ENCODE measurements at places on chromosomes 12 and 14.

GRCh38 chr12:1319212-1319611 is 275.2 kb downstream of the FBXL14 start:
- no peak for DNase-seq

DNA sequence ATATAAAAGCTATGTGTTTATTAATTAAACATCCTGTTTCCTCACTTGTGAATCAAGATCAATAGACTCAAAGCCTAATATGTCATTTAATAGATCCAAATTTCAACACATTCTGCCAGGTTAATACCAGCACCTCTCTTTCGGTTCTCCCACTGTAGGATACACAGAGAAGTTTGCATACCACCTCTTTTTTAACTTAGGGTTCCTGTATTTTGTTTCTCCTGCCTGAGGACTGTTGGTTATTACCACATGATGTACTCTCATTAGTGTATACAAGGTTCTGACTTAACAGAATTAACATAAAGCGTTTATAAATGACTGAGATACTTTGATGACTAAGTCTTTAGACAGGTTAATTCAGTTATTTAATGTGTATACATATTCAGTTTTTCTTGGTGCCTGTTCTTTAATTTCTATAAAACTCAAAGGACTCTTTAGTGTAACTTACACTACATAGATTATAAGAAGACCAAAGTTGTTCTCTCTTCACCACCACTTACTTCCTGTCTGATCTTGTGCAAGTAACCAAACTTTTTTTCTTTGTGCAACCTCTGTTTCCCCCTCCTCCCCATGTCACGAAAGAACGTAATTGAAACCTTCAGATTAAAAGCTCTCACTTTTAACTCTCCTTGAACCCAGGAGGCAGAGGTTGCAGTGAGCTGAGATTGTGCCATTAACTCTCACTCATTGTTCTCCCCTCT is 89.8 kb upstream of the DNM1L start:
- no peak for DNase-seq

- no peak for DNase-seq
Measured at GRCh38 chr14:42023452-42023851, 416.8 kb downstream of the LRFN5 start.

- DNase-seq: no peak
Measured at GRCh38 chr12:76055393-76055792, 23.8 kb upstream of the PHLDA1 start.

Data from stimulated activated CD8-positive, alpha-beta memory T cell treated with anti-CD3 and anti-CD28 coated beads, Interleukin-7, amount 100 ng/mL, for 1 hour (primary cell).